ENCODE measurements at places on chromosomes 7 and 10. TPM values are rescaled to one million over a fixed set of nuclear protein-coding genes. Genes with fewer than 3 reads are reported as not detected.

- DNase-seq: no peak
Measured at GRCh38 chr10:27716521-27716920, 29.1 kb downstream of the MKX start.

Gene LRGUK
- under 0.01 TPM for total RNA-seq

Gene CNPY1
- not detected for total RNA-seq

- peak; percentile 10 for DNase-seq
Measured at GRCh38 chr7:41107330-41107937, 595.5 kb downstream of the INHBA start.

GRCh38 chr7:83524277-83525075 is 124.5 kb downstream of the SEMA3E start:
- no peak for DNase-seq

- no peak for DNase-seq
Measured at GRCh38 chr7:31857172-31857571, 170.2 kb downstream of the PPP1R17 start.

GRCh38 chr10:43861966-43862751 is 213.5 kb upstream of the ZNF32 start:
- DNase-seq: peak; percentile 92

DNA sequence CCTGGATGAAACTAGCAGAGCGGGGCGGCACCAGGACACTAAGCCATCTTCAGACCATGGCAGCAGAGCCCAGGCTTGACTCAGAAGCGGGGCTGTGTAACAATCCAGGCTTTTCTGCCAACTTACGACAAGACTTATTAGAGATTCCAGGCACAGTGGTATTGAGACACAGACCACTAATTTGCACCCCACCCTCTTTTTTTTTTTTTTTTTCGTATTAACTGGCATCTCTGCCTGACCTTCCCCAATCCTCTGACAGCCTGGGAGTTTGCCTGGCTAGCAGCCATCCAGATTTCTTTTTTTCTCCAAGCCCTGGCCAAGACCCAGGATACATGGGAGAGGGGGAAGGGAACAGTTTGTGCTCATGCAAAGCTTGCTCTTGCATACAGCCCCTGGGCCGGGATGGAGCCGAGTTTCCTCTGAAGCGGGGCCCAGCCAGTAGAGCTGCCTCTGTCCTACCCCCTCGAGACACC is 182.4 kb downstream of the PLXNA4 start:
- no peak for DNase-seq

DNA sequence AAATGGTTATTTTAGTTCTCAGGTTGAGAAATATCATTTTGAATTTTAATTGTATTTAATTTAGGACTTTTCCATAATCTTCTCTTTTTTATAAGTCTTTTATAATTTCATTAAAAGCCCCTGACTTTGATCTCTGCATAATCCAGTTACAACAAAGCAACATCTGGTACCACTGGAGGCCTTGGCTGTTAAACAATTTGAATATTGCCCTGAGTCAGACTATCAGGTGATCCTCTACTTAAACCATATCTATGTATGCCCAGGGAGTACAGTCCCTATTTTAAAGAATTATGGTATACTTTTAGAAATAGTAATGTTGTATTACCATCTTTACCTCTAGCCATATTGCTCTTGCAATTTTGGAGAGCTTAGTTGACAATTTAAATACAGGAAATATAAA is 119.1 kb downstream of the MAGI2 start:
- DNase-seq: no peak

GRCh38 chr10:63865210-63865609 is 344.0 kb downstream of the REEP3 start:
- no peak for DNase-seq

GRCh38 chr7:41201021-41201420 is 501.9 kb downstream of the INHBA start:
- no peak for DNase-seq

GRCh38 chr7:140260352-140261104 is 83.7 kb upstream of the KDM7A start:
- DNase-seq: no peak

DNA sequence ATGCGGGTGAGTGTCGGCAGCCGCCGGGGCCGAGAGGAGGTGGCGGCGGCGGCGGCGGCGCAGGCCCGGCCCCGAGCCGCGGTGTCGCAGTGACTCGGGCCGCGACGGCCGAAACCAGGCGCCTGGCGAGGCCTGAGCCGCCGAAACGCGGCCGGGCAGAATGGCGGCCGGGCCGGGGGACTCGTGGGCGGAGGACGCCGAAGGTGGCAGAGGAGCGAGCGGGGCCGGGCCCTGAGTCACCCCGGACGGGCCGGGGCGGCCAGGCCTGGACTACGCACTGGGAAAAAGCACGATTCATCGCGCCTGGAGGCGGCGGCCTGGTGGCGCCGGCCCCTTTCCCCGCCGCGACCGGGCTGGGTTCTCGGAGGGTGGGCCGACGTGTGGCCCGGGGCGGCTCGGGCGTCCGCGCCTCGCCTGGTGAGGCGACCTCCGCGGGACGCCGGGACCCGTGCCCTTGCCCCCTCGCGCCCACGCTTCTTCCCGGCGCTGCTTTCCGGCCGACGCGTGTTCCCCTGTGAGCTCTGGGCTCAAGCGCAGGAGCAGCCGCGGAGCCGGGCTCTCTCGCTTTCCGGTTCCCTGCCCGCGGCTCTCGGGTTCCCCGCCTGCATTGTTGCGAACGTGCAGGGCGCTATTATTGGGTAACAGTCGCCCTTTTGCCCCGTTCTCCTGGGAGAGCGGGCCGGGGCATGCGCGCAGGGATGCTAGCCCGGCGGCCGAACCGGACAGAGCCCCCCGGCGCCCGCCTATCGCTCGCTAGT is 500 bp downstream of the CUL1 start:
- DNase-seq: peak; percentile 55

Gene STEAP1B
- 2.2 TPM for total RNA-seq

Gene VCL
- 53.0 TPM for total RNA-seq

Gene AKR1D1
- total RNA-seq: not detected

- peak; percentile 28 for DNase-seq
Measured at GRCh38 chr7:74141705-74142104, 32.5 kb upstream of the EIF4H start.

DNA sequence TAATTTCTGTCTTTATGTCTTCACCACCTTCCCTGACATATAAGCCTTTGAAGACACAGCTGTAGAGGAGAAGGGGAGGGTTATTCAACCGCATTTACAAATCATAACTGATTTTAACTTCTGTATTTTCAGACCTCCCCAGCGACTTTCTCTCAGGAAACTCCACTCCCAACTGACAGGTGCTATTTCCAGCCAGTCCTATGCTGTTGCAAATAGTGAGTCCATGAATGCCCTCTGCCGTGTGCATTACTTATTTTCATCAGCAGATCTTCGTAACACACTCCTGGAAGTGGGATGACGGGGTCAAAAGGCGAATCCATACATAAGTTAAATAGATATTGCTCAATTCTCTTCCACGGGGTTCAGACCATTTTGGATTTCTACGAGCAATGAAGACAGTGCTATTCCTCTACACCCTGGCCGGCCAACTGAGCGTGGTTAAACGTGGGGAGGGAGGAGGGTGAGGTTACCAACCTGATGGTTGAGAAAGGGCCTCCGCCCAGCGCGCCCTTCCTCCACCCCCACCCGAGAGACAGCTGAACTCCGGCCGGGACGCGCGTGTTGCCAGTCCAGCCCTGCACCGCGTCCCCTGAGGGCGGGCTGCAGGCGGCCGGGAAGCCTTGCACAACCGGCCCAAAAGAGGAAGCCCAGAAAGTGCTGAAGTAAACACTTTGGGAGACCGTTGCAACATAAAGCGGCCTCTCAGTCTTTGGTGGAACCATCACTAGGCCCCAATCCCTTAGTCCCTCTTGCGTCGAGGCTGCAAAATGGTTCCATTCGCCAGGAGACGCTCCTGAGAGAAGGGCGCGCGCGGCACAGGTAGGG is at the start of gene APBB1IP:
Gene APBB1IP (plus strand): TSS at position 705 of the 825 bp plus-strand sequence. CDS start 53,986 bp downstream, outside the sequence.
- no peak for DNase-seq

Gene NUTM2E
- not detected for total RNA-seq

- no peak for DNase-seq
Measured at GRCh38 chr7:94109556-94109955, 105.4 kb upstream of the BET1 start.

- DNase-seq: no peak
Measured at GRCh38 chr10:35638101-35638500, 4.0 kb downstream of the FZD8 start.

GRCh38 chr10:43822631-43823580 is 174.2 kb upstream of the ZNF32 start:
- no peak for DNase-seq

GRCh38 chr7:14858866-14859265 is 43.7 kb downstream of the DGKB start:
- DNase-seq: no peak

Gene BICC1
- total RNA-seq: 0.20 TPM

DNA sequence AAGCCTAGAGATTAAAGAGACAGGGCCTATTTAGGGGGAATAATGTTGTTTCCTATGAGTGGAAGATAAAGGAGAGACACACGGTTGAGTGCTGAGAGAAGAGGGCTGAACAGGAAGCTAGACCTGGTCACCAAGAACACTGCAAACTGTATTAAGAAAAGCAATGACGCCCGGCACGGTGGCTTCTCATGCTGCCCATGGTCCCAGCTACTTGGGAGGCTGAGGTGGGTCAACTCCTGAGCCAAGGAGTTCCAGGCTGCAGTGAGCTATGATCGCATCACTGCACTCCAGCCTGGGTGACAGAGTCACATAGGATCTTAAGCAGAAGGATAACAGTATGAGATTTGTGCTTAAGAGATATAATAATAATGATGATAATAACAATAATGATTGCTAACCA is 19.7 kb upstream of the OTUD1 start:
- DNase-seq: no peak

Gene SLC18A3
- total RNA-seq: not detected

DNA sequence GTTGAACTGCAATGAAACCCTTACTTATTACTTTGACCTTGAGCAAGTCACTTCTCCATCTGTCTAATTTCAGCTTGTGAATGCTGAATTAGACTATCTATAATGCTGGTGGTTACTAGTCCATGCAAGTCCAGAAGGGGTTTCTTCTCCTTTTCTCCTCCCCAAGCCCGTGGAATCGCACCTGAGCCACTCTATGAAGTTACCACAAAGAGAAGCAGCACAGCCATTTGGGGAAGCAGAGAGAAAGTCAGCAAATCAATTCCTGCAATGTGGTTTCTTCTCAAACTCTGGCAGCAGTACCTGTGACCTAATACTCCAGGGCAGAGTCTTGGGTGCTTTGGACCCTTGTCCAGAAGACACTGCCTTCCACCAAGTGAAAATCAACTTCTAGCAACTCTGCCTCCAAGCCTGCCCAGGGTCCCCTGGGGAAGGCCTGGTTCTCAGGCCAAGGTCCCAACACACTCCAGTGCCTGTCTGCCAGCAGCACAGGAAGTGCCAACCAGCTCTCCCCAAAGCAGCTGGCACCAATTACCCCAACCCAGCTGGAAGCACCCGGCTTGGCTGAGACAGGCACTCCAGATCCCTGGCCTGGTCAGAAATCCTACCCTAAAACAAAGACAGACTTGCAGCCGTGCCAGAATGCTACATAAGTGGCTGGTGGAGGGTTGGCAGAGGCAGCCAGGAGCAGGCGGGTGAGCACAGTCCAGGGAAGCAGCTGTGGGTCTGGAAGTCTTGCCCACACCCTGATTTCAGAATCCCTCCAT is 200.3 kb downstream of the LSM5 start:
- DNase-seq: no peak

Gene DPYSL4
- total RNA-seq: 11.8 TPM

DNA sequence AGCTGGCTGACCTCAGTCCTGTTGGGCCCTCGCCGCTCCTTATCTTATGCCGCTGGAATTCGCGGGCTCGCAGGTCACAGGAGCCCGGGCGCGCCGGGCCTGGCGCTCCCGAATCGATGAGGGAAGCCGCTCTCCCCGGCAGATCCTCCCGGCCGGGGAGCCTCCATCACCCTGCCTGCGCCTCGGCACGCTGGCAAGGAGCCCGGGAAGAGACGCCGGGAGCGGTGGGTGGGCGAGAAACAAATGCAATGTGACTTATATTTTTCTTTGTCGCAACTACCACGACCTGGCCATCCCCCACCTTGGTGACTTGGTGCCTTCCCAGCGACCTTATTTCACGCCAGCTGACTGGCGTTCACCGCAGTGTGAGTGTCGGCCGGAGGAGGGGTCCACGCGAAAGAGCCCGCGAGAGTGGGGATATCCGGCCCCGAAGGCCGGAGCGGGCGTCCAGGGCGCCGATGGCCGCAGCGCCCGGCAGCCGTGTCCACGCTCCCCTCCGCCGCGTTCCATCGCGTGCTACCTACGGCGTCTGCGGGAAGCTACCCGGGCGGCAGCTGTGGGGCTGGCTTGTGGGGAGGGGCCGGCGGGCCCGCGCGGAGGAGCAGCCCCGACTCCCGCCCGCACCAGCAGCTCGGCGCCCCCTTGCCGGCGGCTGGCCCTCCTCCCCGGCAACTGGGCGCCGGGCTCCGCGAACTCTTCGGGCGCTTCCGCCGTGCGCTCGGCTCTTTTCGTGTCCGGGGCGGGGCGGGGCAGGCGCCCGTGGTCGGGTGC is 494 bp upstream of the BMPR1A start:
- DNase-seq: peak; percentile 65

DNA sequence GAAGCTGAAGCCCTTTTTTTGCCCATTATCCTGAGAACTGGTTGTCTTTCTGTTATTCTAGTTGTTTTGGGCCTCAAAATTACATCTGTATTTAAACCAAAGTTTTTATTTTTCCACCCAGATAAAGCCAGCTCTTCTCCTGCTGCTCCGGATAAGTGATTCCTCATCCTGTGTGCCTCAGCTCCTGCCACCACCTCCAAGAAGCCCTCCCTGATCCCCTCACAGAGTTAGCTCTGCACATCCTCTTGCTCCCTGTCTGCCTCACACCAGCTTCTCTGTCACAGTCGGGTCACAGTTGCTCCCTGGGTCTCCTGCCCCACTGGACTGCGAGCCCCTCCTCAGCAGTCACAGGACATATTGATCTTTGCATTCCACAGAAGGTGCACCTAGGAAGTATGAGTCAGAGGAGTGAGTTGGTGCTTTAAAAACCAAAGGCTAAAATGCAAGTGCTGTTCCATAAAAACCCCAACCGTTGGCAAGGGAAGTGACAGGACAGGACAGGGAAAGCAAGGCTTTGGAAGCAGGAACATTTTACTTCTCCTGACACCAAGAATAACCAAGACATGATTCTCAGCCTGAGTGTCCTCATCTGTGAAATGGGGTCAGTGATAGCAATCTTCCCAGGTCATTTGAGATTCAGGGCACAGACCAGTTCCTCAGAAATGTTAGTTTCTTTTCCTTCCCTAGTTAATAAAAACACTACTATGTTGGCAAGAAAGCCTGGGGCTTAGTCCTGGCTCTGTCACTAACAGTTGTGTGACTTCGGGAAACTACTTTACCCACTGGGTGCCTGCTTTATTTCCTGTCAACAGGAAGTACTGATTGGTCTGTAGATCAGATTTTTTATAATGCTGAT is 36.5 kb upstream of the EEPD1 start:
- DNase-seq: no peak

Gene SPAM1
- total RNA-seq: not detected

Gene ZNF239
- 0.40 TPM for total RNA-seq

Gene NPSR1
- total RNA-seq: not detected

Gene PCGF5
- 28.5 TPM for total RNA-seq

- DNase-seq: no peak
Measured at GRCh38 chr10:122019414-122019975, 30.5 kb downstream of the TACC2 start.

- peak; percentile 36 for DNase-seq
Measured at GRCh38 chr10:93746844-93747284, 10.9 kb upstream of the LGI1 start.

All from lung microvascular endothelial cell (primary cell).